ENCODE measurements at places on chromosomes 2 and 18.

- DNase-seq = no peak
Observed at GRCh38 chr2:205556841-205557539, 125.3 kb upstream of the NRP2 start.

DNA sequence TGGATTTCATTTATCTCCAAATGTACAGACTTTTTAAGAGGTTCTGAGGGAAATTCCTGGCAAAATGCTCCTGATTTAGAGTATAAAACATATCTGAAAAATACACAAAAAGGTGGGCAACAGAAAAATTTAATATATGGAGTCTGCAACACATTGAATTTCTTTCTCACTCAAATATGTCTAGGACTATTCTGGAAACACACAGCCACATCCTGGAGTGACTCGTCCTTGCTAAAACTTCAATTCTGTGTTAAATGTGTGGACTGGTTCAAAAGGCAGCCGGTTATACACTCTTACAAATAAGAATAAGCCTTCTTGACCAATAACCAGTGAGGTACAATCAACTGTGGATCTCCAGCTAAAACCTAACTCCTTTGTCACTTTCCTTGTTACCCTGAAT is 44.1 kb upstream of the RND3 start:
- DNase-seq = no peak

- DNase-seq = no peak
Observed at GRCh38 chr2:6866275-6866671, 566 bp upstream of the CMPK2 start.

- DNase-seq = no peak
Observed at GRCh38 chr2:214100488-214100887, 310.4 kb upstream of the VWC2L start.

DNA sequence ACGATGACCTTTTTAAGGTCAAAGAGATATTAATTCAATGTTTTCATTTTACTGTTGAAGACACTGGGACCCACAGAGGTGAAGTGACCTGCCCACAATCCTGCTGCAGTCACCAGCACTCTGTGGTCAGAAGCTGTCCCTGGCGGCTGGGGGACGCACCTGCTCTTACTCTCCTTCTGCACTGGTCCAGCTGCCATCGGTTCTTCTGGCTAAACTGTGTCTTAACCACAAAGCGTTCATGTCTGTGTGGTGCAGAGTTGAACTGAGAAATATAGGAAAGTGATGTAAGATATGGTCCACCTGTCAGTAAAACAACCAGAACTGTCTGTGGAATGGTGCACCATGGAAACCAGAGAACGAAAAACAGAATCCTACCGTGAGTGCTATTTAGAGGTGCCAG is 44.9 kb upstream of the SMIM21 start:
- no peak for DNase-seq

- no peak for DNase-seq
Observed at GRCh38 chr2:205995260-205995659, 90.7 kb downstream of the INO80D start.

GRCh38 chr2:64394153-64394552 is 59.8 kb upstream of the LGALSL start:
- DNase-seq = no peak

DNA sequence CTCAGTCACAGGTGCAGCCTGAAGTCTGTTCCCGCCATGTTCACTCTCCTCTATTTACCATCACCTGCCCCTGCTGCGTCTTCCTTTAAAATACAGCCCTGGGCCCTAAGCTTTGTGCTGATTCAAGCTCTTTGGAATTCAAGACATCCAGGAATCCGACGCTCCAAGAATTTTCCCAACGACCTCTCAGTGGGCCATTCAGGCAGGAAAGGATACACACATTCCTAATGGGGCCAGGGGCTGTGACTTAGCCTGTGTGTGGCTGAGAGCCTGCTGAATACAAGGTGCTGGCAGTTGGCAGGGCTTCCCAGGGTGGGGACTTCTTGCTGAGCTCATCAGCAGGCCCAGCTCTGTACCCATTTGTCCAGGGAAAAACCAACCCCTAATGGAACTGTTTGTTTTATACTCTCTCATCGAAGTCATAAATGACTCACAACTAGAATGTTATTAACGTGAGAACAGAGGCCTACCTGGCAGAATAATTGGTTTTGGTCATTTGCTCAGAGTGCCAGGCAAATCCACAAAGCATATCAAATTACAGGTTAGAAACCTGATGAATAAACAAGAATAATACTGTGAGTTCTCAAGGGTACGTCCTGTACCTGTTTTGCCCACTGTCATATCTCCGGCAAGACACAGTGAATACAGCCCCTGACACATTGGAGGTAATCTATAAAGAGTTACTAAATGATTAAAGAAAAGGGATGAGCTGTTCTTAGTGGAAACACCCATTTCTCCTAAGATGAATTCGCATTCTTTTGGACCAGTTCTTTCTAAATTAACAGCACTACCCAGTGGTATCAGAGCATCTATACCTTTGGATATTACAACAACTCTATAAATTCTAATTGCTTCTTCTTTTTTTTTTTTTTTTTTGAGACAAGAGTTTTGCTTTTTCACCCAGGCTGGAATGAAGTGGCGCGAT is 12.6 kb upstream of the KCMF1 start:
- no peak for DNase-seq

GRCh38 chr18:78126536-78126935 is 853.1 kb upstream of the SALL3 start:
- DNase-seq = no peak

- DNase-seq = peak; percentile 55
Observed at GRCh38 chr2:70948337-70949003, 12.8 kb downstream of the ATP6V1B1 start.

DNA sequence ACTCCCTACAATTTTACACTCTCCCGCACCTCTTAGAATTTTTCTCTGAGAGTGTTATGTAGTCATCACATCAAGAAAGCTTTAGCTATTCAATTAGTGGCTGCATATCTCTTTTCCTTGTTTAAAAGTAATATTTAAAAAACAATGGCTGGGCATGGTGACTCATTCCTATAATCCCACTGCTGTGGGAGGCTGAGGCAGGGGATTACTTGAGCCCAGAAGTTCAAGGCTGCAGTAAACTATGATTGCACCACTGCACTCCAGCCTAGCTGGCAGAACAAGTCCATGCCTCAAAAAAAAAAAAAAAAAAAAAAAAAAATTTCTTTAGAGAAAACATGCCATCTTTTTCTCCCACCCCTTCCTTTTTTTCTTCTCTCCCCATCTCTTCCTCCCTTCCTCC is 44.3 kb downstream of the AQP4 start:
- DNase-seq = no peak

GRCh38 chr2:216477283-216478035 is 21.2 kb upstream of the RPL37A start:
- DNase-seq = no peak

DNA sequence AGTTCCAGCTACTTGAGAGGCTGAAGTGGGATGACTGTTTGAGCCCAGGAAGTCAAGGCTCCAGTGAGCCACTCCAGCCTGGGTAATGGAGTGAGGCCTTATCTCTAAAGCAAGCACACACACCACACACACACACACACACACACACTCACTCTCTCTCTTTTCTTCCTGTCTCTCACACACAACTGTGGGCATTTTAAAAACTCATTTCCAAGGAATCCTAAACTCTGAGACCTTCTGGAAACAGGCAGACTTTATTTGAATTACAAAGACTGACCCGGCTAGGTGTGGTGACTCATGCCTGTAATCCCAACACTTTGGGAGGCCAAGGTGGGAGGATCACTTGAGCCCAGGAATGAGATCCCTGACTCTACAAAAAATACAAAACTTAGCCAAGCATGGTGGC is 21.3 kb downstream of the WDSUB1 start:
- no peak for DNase-seq

- DNase-seq = no peak
Observed at GRCh38 chr2:117745537-117745936, 69.0 kb upstream of the DDX18 start.

- DNase-seq = no peak
Observed at GRCh38 chr18:31591628-31592027, at the start of gene TTR. TTR (plus strand) TSS chr18:31591877; CDS start chr18:31591903, 26 bp downstream.
